ENCODE measurements at places on chromosomes 2 and 18.

- DNase-seq = no peak
Measured at GRCh38 chr2:9032121-9032520, 28.6 kb upstream of the MBOAT2 start.

- no peak for DNase-seq
Measured at GRCh38 chr2:47704287-47704686, 78.7 kb upstream of the MSH6 start.

DNA sequence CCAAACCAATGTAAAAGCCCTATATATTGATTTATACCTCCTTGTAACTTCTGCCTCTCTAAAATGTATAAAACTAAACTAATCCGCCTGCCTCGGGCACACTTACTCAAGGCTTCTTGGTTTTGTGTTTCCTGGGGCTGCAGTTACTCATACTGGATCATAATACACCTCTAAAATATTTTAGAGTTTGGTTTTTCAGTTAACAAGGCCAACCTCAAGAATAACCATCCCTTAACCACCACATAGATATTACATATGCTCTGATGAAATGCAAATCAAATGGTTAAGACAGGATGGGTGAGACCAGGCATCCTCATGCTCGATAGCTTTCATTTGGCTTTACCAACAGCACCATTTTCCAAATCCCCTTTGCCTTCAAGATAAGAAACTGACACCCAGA is 46.4 kb downstream of the UXS1 start:
- no peak for DNase-seq

- no peak for DNase-seq
Measured at GRCh38 chr2:52383541-52383940, 1351.6 kb upstream of the NRXN1 start.

DNA sequence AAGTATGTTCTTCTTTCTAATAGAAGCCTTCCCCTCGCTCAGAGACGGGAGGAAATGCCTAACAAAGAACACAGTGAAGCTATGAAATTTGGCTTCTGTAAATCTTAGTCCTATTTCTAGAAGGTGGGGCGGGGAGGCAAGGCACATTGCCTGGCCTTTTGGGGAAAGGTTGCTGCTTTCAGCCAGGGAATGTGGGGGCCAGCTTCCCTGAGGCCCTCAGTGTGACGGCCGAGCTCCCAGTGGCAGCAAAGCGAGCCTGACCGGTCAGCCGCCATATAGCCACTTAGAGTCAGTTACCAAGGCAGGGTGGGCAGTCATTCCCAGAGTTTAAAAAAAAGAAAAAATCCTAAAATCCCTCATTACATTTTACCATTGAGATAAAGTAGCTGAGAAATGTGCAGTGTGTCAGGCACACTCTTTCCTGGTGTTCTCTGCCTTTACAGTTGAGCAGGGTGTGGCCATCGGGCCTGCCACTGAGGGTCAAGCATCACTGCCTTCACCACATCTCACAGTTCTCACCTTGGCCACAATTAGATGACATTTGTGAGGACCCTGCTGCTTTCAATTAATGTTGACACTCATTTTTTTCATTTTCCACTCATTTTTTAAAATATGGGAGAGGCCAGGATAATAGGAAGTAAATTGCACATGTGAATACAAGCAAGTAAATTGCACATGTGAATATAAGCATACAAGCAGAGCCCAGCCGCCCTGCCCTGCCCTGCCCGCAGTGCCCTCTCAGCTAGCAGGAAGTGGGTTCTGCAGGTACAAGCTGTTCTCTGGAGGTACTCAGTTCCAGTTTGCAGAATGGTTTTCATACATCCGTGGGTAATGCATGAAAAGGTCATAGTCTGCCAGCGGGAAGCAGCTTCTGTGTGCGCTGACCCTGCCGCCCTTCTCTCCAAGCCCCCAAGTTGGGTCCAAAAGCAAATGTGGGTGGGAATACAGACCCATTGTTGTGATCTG is 76.9 kb downstream of the WDSUB1 start:
- no peak for DNase-seq

GRCh38 chr2:43879261-43879660 is 40.5 kb downstream of the ABCG8 start:
- DNase-seq = no peak

GRCh38 chr2:236932831-236933361 is 152.8 kb upstream of the COPS8 start:
- no peak for DNase-seq

DNA sequence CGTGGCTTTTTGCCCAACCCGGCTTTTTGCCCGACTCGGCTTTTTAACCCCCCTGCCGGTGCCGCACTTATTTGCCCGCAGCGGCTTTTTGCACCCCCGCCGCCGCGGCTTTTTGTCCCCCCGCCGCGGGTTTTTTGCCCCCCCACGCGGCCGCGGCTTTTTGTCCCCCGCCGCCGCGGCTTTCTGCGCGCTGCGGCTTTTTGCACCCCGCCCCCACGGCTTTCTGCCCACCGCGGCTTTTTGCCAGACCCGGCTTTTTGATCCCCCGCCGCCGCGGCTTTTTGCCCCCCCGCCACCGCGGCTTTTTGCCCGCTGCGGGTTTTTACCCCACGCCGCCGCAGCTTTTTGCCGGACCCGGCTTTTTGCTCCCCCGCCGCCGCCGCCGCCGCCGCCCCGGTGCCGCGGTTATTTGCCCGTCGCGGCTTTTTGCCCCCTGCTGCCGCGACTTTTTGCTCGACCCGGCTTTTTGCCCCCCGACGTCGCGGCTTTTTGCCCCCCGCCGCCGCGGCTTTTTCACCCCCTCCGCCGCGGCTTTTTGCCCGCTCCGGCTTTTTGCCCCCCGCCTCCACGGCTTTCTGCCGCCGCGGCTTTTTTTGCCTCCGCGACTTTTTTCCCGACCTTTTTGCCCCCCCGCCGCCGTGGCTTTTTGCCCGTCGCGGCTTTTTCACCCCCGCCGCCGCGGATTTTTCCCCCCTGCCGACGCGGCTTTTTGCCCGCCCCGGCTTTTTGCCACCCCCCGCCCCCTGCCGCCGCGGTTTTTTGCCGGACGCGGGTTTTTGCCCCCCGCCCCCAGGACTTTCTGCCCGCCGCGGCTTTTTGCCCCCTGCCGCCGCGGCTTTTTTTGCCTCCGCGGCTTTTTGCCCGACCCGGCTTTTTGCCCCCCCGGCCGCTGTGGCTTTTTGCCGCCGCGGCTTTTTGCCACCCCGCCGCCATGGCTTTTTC is 2786.5 kb downstream of the RPIA start:
- DNase-seq = no peak

- DNase-seq = no peak
Measured at GRCh38 chr2:205747829-205748386, 65.6 kb downstream of the NRP2 start.

- no peak for DNase-seq
Measured at GRCh38 chr2:120571015-120571728, 164.5 kb upstream of the GLI2 start.

- no peak for DNase-seq
Measured at GRCh38 chr2:168466190-168466737, 10.2 kb downstream of the CERS6 start.

DNA sequence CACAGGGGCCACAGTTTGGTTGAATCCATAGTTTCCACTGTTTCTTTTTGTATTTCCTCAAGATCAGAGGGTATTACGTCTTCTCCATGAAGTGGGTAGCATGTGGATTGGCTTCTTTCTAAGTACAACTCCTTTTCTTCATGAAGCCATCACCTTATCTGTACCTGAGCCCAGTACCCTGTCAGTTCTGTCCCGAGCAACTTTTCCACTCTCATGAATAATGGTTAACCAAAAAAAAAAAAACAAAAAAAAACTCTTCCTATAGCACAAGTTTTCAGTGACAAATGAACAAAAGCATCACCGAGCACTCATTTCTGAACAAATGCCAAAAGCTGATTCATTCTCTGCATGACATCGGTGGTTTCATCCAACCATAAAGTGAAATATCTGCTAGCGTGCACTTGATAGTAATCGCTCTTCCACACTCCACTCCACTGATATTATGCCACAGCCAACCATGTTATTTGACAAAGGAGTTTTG is 53.0 kb upstream of the CCDC150 start:
- DNase-seq = no peak

DNA sequence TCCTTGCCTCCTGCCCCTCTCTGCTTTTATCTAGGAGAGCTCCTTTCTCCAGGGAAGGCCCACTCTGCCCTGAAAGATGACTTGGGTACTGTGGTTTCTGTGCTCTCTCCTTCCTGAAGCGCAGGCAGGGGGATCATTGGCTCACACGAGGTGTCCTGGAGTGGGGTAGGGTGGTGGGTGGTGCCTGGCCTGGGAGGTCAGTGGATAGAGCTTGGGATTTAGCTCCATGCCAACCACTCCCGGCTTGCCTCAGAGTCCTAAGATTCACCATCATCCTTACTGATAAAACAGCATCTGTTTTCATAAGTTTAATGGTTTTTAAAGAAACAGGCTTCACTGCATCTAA is 63.1 kb downstream of the CIB4 start:
- no peak for DNase-seq

DNA sequence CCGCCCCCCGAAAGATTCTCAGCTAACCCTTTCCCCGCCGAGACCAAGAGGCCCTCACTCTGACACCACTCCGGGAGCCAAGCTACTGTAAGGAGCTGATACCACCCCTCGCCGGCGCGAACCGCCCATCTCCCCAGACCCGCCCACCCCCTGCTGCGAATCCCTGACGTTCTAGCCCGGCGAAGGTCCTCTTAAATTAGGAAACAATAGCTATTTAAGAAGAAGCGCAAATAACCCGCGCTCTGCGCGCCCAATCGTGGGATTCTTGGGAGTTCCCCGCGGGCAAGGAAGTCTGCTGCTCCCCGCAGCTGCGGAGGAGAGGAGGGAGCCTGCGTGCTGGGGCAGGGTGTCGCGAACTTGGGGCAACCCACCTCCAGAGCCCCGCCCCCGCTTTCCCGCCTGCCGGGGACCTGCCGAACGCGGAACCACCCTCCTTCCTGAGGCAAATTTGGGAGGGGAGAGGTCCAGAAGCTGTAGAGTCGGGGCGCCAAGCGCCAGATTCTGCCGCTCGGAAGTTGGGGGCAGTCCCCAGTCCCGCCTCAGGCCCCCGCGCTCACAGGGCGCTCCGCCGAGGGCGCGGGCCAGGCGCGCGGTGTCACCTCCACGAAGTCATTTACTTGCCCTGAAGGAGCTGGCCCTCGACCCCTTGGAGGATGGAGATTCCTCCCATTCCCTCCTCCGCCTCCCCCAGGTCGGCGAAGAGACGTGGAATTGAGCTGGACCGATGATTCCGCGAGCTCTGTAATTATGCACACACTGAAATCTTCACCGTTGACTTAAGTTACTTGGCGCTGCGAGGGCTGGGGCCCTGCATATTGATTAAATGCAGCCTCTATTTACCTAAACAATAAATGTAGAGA is 8.4 kb upstream of the SP9 start:
- DNase-seq = no peak

DNA sequence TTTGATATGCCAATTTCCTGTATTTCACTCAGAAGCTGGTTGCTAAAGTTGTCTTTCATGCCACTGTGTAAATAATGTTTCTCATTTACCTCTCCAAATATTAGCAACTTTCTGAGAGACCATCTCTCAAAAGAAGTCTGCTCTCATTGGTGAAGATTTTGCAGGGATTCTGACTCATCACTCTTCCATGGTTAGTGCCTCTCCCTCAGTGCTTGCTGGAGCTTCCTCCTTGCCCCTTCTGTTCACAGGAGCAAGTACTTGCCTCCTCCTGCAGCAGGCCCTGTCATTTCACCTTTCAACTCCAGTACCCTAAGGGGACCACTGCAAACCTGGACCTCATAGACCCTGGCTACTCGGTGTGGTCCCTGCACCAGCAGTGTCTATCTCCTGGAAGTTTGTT is 168.8 kb downstream of the ZNF385B start:
- DNase-seq = no peak

DNA sequence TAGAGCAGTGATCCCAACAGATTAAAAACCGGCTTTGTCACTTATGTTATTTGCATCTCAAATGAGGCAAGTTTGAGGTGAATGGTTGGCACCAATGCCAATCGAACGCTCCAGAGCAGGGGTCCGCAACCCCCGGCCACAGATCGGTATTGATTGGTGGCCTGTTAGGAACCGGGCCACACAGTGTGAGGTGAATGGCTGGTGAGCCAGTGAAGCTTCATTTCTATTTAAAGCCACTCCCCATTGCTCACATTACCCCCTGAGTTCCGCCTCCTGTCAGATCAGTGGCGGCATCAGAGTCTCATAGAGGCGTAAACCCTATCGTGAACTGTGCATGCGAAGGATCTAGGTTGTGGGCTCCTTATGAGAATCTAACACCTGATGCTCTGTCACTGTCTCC is 132.0 kb downstream of the TMEM182 start:
- no peak for DNase-seq

- no peak for DNase-seq
Measured at GRCh38 chr2:75525434-75526310, 35.1 kb downstream of the EVA1A start.

GRCh38 chr2:110220190-110220564 is 7.8 kb upstream of the MTLN start:
- no peak for DNase-seq

DNA sequence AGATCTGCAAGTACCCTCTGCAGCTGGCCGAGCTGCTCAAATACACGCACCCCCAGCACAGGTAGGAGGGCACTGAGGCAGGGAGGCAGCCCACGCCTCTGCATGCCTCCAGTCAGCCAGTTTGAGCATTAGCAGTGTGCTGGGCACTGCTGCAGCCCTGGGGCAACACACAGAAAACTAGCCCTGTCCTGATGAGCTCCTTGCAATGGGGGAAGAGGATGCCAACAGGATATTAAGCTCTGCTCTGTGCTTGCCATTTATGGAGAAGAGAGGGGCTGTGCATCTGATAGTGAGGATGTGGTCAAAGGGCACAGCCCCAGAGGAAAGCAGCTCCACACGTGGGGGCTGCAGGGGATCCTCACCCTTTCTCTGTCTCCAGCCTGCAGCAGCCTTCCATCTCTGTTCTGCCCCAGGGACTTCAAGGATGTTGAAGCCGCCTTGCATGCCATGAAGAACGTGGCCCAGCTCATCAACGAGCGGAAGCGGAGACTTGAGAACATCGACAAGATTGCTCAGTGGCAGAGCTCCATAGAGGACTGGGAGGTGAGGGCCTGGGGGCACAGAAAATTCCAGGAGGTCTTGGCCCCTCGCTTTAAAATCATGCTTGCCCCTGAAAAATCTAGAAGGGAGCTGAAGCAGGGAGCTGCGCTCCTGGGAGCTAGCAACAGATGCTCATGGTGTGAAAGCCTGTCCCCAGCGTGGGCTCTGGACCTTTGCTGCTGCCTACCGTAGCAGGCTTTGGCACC is 51.7 kb downstream of the FAM168B start:
- no peak for DNase-seq

- no peak for DNase-seq
Measured at GRCh38 chr2:165567273-165567672, 97.8 kb downstream of the CSRNP3 start.

DNA sequence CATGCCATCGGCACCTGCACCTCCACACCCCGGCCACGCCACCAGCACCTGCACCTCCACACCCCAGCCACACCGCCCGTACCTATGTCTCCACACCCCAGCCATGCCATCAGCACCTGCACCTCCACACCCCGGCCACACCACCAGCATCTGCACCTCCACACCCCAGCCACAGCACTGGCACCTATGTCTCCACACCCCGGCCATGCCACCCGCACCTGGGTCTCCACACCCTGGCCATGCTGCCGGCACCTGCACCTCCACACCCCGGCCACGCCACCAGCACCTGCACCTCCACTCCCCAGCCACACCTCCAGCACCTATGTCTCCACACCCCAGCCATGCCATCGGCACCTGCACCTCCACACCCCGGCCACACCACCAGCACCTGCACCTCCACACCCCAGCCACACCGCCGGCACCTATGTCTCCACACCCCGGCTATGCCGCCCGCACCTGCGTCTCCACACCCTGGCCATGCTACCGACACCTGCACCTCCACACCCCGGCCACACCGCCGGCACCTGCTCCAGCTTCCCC is 390.3 kb upstream of the MYT1L start:
- DNase-seq = no peak
